Stimulated activated CD4-positive, alpha-beta T cell treated with anti-CD3 and anti-CD28 coated beads, Interleukin-1b, Interleukin-23, amount 100 ng/mL, for 1 hour (primary cell): ENCODE measurements at places on chromosomes 5 and 9.

DNA sequence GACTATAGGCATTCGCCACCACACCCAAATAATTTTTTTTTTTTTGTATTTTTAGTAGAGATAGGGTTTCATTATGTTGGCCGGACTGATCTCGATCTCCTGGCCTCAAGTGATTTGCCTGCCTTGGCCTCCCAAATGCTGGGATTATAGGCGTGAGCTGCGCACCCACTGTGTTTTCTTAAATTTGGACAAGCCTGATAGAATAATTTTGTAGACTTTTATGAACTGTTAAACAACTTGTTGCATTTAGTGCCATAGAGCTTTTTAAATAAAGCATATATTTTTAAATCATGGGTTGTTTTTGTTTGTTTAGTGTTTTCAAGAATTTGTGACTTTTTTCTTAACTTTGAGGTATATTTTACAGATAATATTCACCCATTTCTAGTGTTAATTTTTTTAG is 4.8 kb downstream of the PHAX start:
- DNase-seq = no peak

DNA sequence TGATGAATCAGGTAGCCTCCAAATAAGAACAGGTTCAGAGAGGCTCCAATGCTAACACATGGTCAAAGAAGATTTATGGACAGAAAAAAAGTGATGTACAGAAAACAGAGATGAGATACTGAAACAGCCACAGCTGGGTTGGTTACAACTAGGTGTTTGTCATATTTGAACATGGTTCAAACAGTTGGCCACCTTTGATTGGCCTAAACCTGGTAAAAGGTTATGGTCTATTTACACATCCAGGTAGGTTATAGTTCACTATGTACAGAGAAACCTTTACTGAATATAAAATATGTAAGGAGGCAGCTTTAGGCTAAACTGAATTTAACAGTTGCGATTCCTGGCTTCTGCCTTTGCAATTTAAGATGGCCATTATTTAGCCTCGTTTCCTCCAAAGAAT is 134.0 kb upstream of the ZNF366 start:
- no peak for DNase-seq

- no peak for DNase-seq
Measured at GRCh38 chr5:72433522-72433921, 73.7 kb downstream of the ZNF366 start.

- DNase-seq = no peak
Measured at GRCh38 chr9:83625178-83625577, 2.2 kb downstream of the IDNK start.

DNA sequence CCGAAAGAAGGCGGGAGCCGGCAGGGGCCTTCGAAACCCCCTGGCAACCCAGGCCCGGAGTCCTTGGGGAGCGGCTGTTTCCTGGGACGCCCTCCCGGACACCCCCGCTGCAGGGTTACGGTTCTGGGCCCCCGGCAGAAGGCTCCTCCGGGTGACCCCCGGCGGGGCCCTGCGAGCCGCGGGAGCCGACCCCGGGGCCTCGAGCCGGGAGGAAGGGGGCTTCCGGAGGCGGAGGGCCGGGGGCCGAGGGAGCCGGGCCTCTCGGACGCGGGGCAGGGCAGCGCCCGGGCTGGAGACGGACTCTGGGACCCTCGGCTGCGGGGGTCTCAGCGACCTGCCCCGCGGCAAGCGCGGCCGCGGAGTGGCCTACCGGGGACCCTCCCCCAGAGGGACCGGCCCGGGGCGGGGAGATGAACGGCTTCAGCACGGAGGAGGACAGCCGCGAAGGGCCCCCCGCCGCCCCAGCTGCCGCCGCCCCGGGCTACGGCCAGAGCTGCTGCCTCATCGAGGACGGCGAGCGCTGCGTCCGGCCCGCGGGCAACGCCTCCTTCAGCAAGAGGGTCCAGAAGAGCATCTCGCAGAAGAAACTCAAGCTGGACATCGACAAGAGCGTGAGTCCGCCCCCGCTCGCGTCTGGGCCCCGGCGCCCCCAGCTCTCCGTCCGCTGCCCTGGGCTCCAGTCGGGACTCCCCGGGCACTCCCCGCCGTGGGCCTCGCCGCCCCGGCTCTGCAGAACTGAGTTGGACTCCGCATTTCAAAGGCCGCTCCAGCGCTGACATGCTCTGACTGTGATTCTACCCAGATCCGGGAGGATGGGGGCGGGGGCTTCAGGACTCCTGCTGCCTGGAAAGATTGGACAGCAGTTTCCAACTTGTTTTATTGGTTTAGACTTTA is 645 bp downstream of the SAP30L start:
- DNase-seq = no peak

DNA sequence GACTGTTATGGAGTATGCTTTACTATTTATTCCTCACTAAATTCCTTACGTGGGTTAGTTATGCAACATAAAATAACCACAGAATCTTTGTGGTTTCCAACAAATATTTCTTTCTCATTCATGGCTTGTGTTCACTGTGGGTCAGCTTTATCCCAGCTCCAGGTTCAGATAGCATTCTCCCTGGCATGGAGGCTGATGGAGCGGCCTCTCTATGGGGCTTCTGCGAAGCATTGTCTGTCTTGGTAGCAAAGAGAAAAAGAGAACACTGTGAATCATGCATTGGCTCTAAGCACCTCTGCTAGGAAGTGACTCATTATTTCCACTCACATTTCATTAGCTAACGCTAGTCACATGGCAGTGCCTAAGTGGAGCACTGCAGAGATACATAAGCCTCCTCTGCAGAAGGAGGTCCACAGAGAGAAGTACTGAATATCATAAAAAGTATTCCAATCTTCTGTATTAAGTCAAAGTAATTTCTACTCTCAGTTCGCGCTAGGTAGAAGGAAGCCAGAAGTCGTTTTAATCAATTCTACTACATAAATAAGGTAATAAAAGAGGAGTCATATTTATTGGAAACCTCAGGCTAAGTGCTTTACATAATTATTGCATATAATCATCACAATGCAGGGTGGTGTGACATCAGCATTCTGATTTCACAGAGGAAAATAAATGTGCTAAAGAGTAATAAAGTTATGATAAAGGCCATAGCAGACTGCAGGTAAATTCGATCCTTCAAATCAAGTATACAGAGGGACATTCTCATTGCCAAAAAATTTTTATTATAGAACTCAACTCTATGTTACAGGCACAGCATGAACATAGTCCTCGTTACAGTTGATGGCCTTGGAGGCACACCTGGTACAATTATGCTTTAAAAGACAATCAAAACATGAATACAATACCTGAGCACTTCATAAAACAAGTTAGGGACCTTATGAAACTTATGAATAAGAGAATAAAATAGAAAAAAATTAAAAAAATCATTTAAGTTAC is 531.1 kb downstream of the CETN3 start:
- DNase-seq = no peak

DNA sequence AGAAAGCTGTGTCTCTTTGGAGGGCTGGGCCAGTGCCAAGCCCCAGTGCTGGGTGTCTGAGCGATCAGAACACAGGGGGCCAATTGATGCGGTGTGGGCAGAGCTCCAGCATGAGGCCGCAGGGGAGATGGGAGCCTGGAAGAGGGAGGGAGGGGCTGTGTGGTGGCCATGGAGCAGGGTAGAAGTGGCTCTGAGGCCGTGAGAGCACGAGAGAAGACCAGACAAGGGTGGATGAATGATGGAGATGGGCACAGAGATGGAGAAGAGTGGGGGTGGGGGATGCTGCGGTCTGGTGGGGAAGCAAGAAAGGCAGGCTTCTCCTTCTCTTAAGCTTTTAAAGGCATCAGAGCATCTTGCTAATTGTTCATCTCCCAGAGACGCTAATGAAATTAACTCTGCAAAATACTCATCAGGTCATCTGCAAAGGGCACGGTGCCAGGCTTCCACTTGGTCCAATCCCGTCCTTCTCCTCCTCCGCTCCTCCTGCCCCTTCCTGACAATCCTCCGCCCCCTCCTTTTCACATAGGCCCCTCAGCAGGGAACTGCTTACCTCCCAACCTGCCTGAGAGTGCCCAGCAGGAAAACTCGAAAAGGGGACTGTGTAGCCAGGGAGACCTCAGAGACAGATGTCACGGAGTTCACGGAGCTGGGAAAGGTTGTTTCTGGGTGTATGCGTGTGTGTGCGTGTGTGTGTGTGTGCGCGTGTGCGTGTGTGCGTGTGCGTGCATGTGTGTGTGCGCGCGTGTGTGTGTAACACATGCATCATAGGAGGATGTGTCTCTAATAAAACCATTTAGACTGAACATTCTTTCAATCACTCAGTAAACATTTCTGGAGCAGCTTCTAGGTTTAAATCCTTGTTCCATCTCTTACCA is 7.1 kb upstream of the UNC5A start:
- DNase-seq = no peak

GRCh38 chr9:12916042-12916441 is 141.2 kb downstream of the LURAP1L start:
- DNase-seq = no peak

DNA sequence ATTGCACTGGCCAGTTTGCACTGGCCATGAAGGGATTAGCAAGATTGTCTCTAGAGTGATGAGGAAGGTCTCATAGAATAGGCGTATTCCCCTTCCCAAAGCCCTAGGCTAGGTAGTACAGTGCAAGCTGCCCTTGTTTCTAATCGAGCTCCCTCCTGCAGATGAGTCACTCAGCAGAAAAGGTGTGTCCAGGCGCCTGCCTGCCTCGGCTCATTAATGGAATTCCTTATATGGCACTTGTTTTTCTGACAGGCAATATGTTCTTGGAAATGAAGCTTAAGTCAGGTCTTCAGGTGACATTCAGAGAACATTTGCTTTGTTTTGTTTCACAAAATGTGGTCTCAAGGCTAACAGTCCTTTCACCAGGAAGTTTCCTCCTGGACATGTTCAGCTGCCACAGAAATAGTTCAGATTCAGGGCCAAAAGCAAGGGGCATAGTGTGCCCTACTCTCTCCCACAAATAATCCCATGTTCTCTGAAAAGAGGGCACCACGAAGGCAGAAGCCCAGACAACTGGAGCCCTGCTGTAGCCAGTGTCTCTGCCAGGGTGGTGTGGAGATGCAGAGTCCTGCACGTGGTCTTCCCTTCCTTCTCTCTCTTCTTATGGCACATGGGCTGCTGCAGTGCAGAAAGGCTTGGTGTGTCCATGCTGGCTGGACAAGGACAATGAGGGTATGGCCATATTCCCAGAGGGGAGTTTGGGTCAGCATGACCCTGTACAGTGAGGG is 281.1 kb upstream of the MAP3K1 start:
- no peak for DNase-seq

- no peak for DNase-seq
Measured at GRCh38 chr9:71270554-71270953, 149.1 kb upstream of the TRPM3 start.

DNA sequence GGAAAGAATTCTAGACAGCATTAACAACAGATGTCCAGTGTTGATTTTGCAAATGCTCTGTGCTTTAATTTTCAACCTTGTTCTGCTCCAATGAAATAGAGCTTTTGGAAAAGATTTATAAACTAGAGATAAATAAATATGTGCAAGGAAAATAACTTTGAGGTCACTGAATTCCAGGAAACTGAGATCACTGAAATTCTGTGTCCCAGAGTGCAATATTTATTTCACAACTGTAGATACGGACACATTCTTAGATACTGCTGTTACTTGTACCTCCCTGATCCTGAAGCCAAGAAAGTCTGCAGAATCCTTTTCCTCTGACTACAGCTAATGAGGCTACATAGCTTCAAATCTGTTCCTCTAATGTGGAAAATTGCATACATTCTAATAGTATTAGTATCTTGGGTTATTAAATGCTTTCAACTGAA is 222.9 kb downstream of the DOCK8 start:
- DNase-seq = no peak

- no peak for DNase-seq
Measured at GRCh38 chr5:104045987-104046386, 483.4 kb upstream of the NUDT12 start.

- DNase-seq = no peak
Measured at GRCh38 chr9:93141771-93142483, 7.9 kb upstream of the NINJ1 start.

- DNase-seq = no peak
Measured at GRCh38 chr5:36273809-36274526, 27.7 kb downstream of the RANBP3L start.

- no peak for DNase-seq
Measured at GRCh38 chr9:133533857-133534256, 647 bp upstream of the ADAMTSL2 start.

GRCh38 chr5:458547-459353 is 15.8 kb downstream of the EXOC3 start:
- no peak for DNase-seq

- DNase-seq = no peak
Measured at GRCh38 chr5:133253671-133254070, 201.9 kb downstream of the HSPA4 start.

DNA sequence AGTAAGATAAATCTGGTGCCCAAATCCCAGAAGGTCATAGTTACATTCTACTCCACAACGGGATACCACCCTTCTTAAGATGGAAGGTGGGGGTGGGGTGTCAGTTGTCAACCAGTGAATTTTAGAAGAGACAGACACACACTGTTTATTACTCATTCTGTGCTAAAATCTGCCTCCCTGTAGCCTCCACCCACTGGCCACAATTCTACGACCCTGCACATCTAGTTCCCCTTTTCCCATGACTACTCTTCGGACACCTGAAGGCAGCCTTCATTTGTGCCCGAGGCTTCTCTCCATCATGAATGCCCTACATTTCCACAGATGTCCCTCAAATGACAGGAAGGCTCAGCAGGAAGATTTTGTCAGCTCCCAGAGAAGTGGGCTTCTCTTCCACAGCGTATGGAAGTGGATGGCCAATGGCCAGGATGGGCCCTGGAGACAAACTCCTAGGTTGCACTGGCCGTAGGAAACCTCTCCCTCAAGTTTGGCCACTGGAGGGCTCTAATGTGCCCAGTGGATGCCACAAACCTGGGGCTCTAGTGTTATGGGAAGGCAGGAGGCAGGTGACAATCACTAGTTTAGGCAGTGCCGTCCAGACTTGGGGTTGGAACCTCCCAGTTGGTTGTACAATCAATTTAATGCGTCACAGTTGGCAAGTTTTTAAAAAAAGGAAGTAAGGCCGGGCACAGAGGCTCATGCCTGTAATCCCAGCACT is 46.6 kb downstream of the PTPN3 start:
- no peak for DNase-seq

- DNase-seq = no peak
Measured at GRCh38 chr9:82021198-82021597, 32.6 kb downstream of the SPATA31D1 start.

GRCh38 chr5:124550731-124551130 is 195.7 kb downstream of the ZNF608 start:
- no peak for DNase-seq

DNA sequence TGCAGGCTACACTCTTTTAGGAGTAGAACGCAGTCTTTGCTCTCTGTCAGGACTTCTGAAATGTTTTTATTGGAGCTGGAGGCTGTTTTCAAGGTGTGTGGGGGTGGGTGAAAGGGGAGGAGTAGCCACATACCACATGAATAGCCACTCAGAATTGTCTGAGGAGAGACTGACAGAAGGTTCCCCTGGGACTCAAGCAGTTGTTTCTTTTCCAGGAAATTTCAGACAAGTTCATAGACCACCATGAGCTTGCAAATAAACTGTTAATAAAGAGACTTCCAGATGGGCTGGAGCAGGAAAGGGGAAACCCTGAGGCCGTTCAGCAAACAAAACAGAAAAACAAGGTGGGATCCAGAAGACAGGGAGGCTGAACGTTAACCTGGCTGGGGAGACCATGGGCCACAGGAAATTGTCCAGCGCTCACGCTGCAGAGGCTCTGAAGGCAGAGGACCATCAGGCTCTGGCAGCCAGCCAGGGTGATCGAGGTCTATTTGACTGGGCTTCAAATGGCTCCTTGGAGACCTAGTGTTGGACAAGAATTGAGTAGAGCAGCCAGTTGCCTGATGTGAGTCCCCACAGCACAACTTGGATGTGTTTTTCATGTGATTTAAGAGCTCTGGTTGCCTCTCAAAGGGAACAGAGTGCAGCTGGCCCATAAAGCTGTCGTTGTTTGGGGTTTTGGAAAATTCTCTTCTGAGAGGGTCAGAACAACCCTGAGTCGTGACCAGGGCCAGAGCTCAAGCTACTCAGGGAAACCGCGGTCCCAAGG is 159.2 kb upstream of the RAI14 start:
- DNase-seq = no peak
